ENCODE measurements at places on chromosomes 11 and 22.

- no peak for DNase-seq
These were observed 77.7 kb downstream of the PKNOX2 start for GRCh38 chr11:125242141-125242775.

- DNase-seq = no peak
These were observed 1.4 kb upstream of the CSF2RB start for GRCh38 chr22:36911887-36912661.

GRCh38 chr22:32801537-32802236 lies at the start of gene TIMP3:
TIMP3 (plus strand) TSS chr22:32801705; CDS start chr22:32802002, 297 bp downstream.
- DNase-seq = no peak

DNA sequence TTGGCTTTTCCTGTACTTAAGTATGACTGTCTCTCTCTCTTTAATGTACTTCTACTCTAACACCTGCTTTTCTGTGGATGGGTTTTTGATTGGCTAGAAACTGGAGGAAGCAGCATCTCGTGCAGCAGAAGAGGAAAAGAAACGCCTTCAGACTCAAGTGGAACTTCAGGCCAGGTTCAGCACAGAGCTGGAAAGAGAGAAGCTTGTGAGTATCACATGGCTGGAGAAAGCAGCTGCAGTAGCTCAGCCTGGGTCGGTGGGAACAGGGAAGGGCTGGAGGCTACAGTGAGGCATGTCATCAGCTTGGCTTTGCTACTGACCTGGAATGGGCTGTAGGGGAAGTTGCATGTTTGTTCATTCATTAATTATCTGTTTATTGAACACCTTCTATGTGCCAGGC lies 74.2 kb downstream of the SWAP70 start:
- DNase-seq = no peak

DNA sequence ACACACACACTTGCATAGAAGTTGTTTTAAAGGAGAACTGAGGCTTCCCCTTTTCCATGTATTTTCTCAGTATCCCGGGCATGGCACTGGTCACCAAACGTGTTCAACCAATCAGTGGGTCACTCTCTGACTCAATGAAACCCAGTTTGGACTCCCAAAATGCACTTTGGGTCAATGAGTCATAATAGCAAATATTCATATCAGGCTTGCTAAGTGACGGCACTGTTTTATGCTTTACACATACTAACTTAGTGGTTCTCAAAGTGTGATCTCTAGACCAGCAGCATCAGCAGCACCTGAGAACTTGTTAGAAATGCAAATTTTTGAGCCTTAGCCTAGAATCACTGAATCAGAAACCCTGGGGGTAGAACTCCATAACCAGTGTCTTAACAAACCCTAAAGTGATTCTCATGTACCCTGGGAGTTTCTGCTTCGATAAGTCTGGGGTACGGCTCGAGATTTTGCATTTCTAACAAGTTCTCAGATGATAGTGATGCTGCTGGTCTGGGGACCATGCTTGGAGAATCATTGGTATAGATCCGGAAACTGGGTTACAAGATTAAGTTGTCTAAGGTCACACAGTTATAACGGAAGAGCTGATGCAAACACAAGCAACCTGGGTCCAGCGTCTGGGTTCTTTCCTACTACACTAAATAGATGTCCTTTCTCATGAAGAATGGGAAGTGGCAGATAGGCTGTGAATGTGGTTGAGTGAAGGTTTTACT lies 35.6 kb downstream of the ETS1 start:
- no peak for DNase-seq

DNA sequence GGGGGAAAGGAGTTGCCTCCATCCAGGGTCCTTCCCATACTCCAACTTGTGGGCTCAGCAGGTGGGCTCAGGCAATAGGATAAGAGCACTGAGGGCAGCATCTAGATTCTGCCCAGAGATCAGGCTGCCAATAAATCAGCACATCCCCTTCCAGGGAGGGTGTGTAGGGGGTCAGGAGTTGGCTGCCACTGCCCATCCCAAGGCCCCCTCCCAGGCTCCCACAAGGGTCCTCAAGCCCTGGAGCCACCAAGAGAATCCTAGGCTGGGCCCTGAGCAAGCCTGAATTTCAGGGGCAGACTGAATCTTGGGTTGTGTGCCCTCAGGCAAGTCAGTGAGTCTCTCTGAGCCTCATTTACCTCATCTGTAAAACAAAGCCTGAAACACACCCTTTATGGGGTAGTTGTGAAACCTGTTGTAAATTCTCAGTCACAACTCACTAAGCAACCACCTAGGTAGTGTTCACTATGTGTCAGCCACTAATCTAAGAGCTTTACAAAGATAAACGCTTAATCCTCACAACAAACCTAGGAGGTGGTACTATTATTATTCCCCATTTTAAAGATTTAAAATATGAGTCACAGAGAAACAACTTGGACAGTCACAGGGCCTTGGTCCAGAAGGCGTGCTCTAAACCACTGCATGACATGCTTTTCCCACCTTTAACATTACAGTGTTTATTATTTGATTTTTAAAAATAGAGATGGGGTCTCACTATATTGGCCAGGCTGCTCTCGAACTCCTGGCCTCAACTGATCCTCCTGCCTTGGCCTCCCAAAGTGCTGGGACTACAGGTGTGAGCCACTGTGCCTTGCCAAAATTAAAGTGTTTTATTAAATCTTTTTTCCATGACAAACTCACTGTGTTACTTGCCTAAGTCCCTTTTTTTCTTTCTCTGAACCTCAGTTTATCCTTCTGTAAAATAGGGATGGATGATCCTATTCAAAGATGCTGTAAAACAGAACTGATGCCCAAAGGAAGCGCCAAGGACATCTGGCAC lies 36.2 kb downstream of the LMO1 start:
- DNase-seq = no peak

DNA sequence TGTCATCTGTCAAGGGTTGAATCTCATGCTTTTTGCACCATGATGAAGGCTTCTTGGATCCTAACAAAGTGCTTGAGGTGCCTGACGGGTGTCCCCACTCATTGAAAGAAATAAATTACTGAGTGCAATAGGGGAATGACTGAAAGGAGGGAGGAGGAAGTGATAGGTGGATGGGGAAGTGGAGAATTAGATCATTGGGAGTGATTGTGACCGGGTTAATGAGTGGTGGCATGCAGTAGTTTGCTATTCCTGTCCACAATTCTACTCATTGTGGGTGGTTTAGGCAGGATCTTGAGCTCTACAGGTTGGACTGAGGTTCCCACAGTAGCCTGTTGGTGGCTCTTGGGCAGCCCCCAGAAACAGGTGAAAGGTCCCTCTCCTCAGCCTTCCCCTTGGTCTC lies 44.3 kb downstream of the THAP12 start:
- no peak for DNase-seq

DNA sequence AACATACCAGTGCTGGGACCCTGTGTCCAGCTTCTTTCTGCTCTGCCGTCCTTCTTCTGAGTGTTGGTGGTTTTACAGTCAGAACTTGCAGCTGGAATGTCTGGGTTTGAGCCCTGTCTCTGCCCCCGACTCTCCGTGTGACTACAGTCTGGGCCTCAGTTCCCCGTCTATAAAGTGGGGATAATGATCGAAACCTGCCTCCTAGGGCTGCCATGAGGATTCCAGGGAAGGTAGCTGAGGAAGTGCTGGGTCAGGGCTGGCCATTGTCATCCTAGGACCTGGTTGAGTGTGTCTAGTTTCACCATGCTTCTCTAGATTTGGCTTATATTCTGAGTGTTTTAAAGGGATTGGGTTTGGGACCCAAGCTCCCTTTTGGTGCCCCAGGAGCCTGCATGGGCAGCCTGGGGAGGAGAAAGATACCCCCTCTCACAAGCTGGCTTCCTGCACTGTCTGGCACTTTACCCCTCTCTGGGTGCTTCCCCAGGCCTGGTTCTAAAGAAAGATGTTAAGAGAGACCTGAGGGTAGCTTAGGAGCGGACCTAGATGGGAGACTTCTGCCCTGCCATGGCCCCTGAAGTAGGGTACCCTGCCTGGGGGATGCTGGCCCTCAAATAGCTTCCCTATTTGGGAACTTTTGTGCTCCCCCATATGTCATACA lies 49.9 kb downstream of the TSPAN18 start:
- no peak for DNase-seq

GRCh38 chr11:33942954-33943353 lies 51.1 kb upstream of the LMO2 start:
- DNase-seq = no peak

DNA sequence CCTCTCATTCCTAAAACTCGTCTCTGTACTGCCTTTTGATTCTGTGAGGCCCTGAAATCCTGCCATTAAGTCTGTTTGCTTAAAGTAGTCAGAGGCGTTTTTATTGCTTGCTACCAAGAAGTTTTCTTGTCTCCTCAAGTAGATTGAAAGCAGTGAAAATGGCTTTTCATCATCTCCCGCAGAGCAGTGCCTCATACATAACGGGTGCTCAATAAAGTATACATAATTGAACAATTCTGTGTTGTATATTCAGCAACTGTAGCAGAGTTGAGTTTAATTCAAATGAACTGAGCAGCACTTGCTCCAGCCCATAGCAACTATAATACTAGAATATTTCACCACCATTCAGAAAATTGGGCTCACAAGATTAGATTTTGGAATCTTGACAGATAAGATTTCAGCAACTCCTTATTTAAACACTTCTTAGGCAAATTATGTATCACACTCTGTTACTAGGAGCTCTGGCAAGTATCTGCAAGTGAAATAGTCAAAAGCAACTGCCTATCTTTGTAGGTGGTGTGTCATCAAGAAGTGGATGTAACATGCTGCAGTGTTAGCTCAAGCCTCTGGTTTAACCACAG lies 20.0 kb downstream of the FIBIN start:
- no peak for DNase-seq

DNA sequence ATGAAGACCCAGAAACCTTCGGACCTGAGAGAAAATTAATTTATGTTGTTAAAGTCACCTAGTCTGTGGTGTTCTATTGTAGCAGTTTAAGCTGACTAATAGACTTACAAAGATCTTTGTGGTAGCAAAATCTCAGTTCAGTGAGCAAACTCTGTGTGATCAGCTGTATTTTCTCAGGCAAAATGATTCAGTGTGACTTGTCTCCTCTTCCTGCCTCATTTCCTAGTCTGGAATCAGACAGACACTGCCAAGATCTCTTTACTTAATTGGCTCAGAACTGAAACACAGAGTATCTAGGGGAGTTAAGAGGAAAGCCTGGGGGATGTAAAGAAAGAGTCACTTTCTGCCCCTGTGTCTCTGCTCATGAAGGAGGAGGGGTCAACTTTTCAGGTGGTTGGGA lies 564.7 kb downstream of the KCNA4 start:
- no peak for DNase-seq

DNA sequence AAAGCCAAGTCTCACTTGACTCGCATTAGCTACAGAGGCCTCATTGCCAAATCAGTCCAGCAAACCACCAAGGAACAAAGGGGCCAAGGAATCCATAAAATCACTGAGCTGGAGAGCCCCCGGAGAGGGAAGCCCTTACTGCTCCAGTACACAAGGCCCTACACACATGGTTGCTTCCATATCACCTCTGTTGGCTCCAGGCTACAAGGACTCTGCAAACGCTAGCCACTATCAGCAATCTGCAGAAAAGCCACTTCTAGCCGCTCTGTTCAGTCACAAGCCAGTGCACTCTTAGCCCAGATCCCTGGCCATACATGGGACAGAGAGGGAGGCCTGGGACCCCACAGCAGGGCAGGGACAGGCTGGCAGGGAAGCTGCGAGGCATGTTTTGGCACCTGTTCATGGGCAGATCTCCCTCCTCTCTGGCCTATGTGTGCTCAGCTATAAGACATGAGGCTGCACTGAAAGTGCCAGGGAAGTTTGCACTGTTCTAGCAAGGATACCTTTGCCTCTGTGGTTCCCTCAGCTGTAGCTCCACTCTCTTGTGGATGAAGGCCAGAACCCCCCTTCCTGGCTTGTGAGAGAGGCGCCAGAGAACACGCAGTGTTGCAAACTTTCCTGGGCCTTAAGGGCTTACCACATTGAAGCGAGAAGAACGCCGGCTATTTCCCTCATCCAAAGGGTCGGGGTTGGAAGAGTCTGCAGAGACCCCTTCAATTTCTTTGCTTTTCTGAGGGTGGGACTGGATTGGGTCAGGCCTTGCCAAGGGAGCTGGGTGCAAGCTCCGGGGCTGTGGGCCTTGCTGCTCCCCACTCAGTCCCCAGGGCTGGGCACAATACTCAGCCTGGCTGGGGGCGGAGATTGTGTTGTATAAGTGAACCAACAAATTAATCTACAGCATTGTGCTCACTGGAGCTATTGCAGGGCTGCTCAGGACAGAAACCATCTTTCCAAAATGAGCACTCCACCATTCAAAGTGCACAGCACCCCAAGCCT lies 108.7 kb upstream of the PITPNB start:
- DNase-seq = no peak

DNA sequence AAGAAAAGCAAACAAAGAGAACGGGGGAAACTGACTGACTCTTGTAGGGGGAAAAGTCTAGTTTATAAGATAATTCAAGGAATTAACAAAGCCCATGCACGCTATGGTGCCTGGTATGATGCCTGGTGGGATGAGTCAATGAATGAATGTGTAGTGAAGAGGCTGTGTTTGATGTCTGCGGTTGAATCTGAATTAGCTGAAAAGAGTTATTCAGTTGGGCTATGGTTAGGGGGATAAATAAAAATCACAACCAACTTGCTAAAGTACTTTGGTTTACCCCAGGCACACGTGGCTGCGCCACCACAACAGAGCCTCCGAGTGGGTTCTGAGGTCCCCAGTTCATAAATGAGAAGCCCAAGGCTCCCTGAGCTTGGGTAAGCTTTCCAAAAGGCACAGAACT lies 369.3 kb upstream of the SYN3 start:
- no peak for DNase-seq

GRCh38 chr11:102940714-102941588 lies 14.6 kb downstream of the MMP13 start:
- DNase-seq = no peak

- DNase-seq = no peak
These were observed 8.9 kb downstream of the HEPHL1 start for GRCh38 chr11:94030059-94030458.

- DNase-seq = no peak
These were observed 82.8 kb downstream of the SPATA19 start for GRCh38 chr11:133762538-133762937.

DNA sequence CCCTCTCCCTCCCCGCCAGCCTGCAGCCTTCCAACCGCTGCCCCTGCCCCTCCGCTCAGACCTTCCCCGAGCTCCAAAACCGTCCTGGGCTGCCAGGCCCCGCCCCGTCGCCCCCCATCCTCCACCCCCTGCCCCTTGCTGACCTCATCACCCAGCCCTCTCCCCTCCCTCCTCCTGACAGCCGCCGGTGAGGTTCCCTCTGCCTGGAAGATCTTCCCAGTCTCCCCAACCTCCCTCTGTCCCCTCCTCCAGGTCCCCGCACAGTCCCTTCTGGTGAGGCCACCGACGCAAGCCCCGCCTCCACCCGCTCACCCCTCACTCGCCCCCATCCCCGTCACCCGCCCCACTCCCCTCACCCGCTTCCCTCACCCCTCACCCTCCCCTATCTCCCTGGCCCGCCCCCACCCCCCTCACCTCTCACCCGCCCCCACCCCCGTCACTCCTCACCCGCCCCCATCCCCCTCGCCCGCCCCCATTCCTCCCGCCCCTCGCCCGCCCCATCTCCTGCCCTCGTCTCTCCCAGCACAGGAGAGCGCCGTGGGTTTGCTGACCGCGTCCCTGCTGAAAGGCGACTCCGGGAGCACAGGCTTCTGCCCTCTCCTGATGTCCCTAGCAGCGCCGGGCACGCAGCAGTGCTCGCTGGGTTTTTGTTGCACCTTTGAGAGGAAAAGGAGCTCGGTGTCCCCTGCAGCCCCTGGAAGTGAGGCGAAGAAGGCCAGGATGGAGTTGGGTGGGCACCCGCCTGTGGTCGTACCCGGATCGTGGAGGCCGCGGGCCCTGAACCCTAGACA lies 16.4 kb upstream of the UPK3A start:
- DNase-seq = peak; percentile 42

GRCh38 chr11:96272529-96273222 lies 70.3 kb downstream of the MAML2 start:
- DNase-seq = no peak

All from T-helper 17 cell (primary cell).